ENCODE measurements at places on chromosomes 7 and 10.

GRCh38 chr10:9357471-9357870 lies 1303.0 kb downstream of the GATA3 start:
- no peak for DNase-seq

GRCh38 chr10:107144490-107144889 lies 20.0 kb downstream of the SORCS1 start:
- DNase-seq = no peak

- DNase-seq = no peak
These were observed 9.4 kb upstream of the RFC2 start for GRCh38 chr7:74263399-74264120.

DNA sequence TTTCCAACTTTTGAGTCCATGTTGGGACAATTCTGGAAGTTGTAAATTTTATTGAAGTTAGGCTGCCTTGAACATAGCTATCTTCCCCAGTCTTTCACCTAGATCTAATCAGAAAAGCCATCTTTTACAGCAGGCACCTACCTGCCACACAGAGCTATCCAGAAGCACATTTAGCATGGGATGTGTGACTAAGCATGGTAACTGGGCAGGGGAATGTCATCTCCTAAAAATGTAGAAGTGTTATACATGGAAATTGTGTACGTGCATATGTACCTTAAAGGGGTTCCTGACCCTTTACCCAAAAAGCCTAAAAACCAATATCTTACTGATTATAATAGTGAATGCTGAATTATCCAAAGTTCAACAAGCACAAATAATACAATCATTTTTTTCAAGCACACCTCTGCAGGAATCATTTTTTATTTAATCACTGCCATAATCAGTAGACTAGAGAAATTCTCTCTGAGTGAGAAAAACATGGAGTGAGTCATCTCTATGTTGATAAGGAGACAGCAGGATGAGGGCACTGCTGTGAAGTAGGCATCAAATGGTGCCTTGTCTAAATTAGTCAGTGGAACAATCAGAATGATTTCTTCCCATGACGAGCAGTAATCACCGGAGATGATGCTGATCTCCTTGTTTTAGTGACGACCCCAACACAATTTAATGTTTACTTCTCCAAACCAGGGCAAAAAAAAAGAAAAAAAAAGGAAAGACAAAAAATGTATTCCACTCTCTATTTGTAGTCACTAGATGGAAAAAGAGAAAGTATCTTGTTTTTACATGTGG lies 75.9 kb downstream of the SORBS1 start:
- no peak for DNase-seq

DNA sequence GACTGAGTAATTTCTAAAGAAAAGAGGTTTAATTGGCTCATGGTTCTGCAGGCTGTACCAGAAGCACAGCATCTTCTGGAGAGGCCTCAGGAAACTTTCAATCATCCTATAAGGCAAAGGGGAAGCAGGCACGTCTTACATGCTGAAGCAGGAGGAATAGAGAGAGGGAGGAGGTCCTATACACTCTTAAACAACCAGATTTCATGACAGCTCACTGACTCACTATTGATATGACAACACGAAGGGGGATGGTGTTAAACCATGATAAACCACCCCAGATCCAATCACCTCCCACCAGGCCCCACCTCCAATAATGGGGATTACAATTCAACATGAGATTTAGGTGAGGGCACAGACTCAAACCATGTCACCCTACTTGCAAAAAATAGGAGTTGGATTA lies 201.5 kb downstream of the CDK14 start:
- DNase-seq = no peak

GRCh38 chr10:97879241-97879640 lies 29.6 kb downstream of the GOLGA7B start:
- no peak for DNase-seq

DNA sequence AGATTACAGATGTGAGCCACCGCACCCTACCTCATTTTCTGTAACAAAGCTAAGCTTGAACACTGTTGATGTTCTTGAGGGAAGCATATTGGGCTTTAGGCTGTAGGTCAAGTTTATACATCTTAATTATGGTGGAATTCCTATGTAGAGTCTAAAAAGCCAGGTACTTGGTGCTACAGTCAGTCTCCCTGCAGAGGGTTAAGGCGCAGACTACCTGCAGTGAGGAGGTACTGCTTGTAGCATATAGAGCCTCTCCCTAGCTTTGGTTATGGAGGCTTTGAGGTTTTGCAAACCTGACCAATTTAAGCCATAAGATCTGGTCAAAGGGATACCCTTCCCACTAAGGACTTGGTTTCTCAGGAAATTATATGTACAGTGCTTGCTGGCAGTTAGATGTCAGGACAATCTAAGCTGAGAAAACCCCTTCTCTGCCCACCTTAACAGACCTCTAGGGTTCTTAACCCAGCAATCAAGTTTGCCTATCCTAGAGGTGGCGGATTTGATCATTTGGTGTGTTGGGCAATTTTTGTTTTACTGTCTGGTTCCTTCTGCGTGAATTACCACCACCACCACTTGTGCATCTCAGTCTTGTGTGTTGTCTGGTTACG lies 6.0 kb downstream of the PPIA start:
- DNase-seq = no peak

- no peak for DNase-seq
These were observed 99.9 kb upstream of the AKR1E2 start for GRCh38 chr10:4725917-4726606.

DNA sequence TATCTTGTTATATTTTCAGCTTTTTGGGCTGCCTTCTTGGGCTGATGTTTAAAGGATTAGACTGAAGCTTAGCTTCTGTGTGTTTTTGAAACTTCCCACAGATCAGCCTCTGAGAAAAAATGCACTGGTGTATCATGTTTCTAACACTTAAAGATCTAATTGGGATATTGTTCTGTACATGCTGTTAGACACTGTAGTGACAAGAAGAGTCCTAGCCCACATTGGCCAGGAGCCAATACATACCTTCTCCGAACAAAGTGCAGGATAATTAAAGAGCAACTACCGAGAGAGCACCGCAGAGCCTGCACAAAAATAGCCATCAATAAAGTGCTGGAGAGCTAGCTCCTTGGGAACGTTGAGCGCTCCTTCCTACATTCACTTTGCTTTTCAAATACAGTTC lies 289.4 kb upstream of the SP8 start:
- DNase-seq = no peak

DNA sequence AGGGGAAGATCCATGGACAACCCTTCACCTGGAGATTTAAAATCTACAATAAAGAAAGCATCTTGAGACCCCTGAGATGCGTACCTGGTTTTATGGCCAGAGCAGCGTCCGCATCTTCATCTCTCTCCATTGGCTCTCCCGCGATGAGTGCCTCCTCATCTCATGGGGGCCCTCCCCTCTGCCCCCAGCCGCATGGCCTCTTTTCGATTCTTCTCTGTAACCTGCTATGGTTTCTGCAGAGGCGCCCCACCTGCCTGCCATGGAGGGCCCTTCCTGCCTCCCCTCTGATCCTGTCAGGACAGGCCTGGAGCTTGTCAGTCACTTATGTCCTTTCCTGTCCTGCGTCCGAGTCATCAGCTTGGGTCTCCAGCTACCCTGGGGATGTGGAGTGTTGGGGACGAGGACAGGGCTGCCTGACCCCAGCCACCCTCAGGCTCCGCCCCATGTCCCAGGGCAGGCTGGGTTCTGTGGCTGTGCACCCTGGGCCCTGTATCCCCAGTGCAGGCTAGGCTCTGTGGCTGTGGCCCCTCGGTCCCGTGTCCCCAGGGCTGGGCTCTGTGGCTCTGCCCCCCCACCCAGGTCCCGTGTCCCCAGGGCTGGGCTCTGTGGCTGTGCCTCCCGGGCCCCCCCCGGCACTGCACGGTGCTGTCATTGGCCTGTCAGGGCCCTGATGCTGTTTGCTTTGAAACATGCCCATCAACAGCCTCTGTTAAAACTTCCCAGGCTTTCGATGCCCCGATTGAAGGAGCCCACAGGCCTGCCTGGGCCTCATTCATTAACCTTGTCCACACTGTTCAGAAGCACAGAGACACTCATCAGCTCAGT lies 99.8 kb downstream of the WDR37 start:
- DNase-seq = peak; percentile 83

DNA sequence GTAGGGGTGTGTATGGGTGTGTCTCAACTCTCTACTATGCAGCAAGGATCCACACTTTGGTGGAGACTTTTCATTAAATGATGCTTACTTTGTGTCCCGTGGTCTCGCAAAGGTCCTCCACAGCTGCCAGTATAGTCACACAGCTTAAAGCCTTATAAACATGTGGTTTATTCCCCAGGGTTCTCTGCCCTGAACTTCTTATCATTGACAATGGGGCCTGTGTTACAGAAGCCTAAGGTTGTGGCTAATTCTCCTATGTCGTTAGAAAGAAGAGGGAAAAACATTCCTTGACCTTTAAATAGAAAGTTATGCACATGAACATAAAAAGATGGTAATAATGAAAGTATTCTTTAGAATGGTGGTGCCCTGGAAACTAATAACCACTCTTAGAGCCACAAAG lies 201.4 kb downstream of the INHBA start:
- no peak for DNase-seq

DNA sequence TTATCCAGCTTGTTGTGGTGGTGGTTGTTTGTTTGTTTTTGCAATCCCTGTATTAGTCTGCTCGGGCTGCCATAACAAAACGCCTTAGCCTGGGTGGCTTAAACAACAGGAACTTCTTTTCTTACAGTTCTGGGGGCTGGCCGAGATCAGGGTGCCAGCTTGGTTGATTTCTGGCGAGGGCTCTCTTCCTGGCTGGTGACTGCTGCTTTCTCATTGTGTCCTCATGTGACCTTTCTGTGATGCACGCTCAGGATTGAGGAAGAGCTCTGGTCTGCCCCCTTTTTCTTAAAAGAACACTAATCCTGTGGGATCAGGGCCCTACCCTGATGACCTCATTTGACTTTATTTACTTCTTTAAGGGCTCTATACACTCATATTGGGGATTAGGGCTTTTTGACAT lies 107.1 kb upstream of the NRP1 start:
- no peak for DNase-seq

GRCh38 chr10:103277713-103278536 lies 987 bp downstream of the INA start:
- DNase-seq = no peak

DNA sequence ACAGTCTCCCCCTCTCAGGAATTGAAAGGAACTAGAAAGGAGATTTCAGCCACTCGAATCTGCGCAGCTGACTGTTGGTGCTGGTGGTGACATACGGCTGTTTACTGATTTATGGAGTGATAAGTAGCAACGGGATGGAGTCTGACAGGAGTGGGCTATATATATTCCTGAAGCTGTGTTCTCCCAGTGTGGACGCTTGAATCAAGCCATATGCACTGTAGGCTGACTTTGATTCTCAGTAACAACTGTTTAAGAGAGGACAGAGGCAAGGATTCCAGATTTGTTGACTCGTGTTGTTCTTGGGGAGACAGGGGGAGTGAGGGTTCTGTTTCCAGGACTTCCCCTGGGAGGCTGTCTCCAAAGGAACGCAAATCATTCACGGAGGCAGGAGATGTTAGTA lies 260.1 kb upstream of the AUTS2 start:
- no peak for DNase-seq

DNA sequence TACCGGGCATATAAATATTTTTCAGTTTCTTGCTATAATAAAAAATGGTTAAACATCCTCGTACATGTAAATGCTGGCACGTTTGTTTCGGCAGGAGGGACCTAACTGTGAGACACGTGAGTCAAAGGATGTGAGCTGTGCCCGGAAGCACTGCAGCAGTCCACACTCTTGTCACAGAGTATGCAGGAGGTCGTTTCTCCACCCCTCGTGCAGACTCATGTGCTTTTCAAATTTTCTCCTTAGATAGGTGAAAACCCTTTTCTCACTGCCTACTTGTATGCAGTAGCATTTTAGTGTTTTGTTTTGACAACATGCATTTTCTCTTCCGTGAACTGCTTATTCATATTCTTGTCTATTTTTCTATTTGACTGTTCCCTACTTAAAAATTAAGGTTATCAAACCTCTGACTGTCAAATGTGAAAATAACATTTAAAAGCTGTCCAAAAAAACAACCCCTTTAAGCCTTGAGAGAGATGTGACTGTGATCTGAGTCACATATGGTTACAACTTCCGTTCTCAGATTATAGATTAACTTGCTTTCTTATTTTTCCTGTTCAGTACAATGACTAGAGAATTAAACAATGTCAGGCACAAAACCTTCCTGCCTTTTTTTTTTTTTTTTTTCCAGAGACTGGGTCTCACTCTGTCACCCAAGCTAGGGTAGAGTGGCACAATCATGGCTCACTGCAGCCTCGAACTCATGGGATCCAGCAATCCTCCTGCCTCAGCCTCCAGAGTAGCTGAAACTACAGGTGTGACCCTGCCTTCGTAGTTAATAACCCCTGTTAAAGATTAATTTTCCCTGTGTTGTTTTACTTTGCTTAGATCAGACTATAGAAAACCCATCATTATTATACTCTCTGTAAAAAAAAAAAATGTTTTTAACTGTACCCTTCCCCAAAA lies 45.1 kb downstream of the DPY19L1 start:
- no peak for DNase-seq

DNA sequence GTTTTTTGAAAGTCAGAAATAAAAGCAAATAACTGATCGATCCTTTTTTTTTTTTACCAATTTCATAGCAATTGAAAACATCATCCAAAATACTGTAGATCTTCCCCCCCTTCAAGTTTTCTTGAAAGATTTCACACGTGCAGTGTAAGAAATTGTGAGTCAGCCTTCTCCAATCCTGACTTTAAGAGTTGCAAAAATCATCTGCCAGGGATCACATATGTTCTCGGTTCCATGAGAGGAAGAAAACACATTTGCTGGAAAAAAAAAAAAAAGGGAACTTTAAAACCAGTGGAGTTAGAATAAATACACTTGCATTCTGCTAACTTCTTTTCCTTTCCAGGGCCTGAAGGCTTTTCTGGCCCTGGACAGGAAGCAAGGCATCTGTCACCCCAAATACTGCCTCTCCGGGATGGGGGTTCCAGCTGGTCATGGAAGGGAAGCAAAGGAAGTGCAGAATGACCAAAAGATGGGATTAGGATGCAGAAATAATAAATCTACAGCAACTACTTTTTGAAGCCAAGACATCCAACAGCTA lies 198.4 kb upstream of the KIAA1217 start:
- DNase-seq = no peak

DNA sequence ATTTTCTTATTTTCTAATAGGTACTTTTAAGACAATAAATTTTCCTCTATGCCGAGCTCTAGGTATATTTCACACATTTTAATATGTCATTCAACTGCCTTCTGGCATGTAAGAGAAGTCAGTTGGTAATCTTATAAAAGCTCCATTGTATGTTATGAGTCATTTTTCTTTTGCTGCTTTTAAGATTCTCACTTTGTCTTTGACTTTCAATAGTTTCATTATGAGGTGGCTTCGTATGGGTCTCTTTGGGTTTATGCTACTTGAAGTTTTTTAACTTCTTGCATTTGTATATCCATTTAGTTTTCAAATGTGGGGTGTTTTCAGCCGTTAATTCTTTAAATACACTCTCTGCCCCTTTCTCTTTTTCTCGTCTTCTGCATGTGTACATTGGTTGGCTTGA lies 80.5 kb downstream of the ABCA13 start:
- DNase-seq = no peak
